ENCODE measurements at places on chromosomes 3 and 15. TPM values are rescaled to one million over a fixed set of nuclear protein-coding genes. Genes with fewer than 3 reads are reported as not detected.

SAMMSON gene
- total RNA-seq, result not detected

RAB6B gene
- total RNA-seq, result 1.2 TPM

CPEB1 gene
- 4.2 TPM for total RNA-seq

DNA sequence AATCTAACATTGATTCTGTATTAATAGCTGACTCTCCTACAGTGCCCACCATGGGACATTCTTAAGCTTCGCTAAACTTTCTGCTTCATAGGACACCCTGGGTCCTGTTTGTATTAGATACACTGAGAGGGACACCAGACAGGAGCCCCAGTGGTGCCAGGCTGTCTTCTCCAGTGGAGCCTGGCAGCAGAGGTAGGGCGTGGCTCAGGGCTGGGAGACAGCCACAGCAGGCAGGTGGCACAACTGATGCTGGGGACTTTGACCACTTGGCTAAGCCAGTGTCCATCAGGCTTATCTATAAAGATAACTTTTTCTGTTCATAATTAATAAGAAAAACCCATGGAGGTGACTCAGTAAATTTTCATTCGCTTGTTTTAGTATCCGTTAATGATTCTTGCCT lies 21.8 kb downstream of the NIPA1 start:
- H3K27me3 ChIP-seq, result no peaks in the 10 kb centered on the region
- H3K4me3 ChIP-seq, result no peak overlapping the region

DNA sequence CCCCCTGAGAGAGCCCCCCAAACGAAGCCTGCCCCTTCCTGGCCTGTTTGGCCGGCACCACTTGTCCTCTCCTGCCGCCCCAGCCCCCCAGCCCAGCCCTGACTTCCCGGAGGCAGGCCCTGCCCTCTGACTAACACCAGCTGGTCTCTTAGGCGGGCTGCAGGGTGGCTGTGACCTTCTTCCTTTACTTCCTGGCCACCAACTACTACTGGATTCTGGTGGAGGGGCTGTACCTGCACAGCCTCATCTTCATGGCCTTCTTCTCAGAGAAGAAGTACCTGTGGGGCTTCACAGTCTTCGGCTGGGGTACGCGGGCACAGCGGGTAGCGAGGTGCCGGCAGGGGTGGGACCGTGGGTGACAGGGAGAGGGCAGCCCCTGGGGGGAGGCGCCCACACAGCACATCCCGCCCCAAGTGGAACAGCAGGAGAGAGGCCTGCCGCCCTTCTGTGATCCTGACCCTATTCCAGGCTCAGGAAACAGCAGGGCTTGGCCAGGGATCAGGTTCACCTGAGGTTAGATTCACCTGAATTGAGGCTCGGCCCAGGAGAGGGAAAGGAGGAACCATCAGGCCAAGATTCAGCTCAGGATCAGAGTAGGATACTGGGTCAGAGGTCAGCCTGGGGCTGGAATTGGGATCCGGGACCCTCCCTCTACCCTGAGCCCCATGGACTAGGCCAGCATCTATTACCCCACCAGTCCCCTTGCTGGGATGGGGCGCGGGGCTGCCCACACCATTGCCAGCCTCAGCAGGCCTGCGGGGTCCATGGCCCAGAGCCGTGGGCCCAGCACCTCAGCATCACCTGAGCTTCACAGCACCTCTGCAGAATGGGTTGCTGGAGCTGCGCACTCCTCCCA lies 21.9 kb downstream of the PTH1R start:
- no peak overlapping the region for H3K27ac ChIP-seq
- H3K4me3 ChIP-seq, result no peak overlapping the region
- H3K4me1 ChIP-seq, result peaks cover 10% of the 10 kb centered on the region
- DNase-seq, result no peak
- no peaks in the 10 kb centered on the region for H3K36me3 ChIP-seq

All from Peyer's patch (tissue), 4 donors.